Spleen (tissue), 13 donors: ENCODE measurements at places on chromosomes 16 and 17. TPM values are rescaled to one million over a fixed set of nuclear protein-coding genes. Genes with fewer than 3 reads are reported as not detected.

DNA sequence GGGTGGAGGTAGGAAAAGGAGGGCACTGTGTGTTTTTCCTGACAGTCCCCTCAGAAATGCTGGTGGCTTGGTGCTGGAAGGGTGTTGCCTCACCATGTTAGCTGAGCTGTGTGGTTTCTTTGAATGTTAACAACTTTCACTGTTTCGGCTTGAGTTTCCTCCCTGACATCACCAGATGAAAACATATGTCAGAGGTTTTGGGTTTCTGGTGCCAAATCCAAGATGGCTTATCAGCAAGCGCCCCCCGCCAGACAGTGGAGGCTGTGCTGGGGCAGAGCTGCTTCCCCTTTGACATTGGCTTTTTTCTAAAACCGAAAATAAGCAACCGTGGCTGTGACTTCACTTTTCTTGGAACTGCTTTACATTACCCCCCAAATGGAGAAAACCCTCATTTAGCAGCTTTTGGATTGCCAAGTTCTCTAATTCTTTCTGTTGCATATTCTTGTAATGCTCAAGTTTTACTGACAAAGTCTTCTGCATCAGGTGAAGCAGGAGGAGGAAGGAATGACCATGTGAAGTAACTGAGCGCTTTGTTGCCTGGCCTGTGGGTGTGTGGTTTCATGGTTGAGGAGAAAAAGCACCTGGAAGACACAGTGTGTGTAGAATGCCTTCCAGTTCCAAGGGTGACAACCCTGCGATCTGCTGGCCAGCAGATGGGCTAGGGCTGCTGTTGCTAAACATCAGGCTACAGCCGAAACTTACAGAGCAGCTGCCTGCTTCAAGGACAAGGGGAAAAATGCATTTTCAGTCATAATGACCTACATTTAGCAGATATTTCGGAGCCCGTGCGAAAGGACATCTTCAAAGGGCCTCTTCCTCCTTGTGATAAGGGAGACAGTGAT, 9.7 kb downstream of the RMI2 start:
- peak; percentile 88 for DNase-seq
- no peaks in the 10 kb centered on the region for H3K36me3 ChIP-seq
- H3K27me3 ChIP-seq = peaks cover 15% of the 10 kb centered on the region
- peak overlapping the region; percentile 37 for H3K27ac ChIP-seq

The UTS2R gene
- not detected for total RNA-seq

The WNK4 gene
- 0.52 TPM for total RNA-seq

DNA sequence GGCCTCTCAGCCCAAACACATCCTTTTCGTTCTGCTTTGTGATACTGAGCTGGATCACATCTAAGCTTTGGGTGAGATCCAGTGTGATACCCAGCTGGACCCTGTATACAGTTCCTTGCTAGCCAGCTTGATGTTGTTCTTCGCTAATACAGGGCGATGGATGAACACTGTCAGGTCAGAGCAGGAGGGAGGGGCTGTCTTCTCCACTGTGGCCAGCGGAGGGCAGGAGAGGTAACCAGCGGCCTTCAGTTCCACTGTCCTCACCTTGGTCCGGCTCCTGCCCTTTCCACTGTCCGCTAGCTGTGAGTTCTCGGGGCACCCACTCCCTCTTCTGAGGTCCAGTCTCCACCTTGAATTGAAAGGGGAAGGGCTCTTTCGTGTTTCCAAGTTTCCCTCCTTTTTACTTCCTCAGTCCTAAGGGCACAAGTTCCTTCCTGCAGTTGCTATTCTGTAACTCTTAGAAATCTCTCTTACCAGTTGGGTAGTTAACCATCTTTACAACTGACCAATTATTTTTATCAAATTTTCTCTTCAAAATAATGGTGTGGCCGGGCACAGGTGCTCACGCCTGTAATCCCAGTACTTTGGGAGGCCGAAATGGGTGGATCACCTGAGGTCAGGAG, 3.0 kb upstream of the ZNF213 start:
- DNase-seq = no peak
- no peaks in the 10 kb centered on the region for H3K27me3 ChIP-seq
- H3K4me3 ChIP-seq = no peak overlapping the region
- H3K4me1 ChIP-seq = peaks cover 65% of the 10 kb centered on the region

The NOD2 gene
- 16.1 TPM for total RNA-seq

The TP53TG3F gene
- total RNA-seq = not detected

- peaks cover 31% of the 10 kb centered on the region for H3K4me1 ChIP-seq
- H3K4me3 ChIP-seq = no peak overlapping the region
- H3K36me3 ChIP-seq = peaks cover 18% of the 10 kb centered on the region
Observed at GRCh38 chr16:525123-525519, 2.4 kb upstream of the CAPN15 start.

The FOXN1 gene
- total RNA-seq = not detected

The COL1A1 gene
- 43.0 TPM for total RNA-seq

GRCh38 chr17:76151896-76152454, 10.9 kb upstream of the FOXJ1 start:
- peak overlapping the region; percentile 57 for H3K27ac ChIP-seq
- peak; percentile 60 for DNase-seq
- H3K4me1 ChIP-seq = peaks cover 11% of the 10 kb centered on the region
- H3K36me3 ChIP-seq = no peaks in the 10 kb centered on the region
- no peak overlapping the region for H3K4me3 ChIP-seq
- H3K27me3 ChIP-seq = no peaks in the 10 kb centered on the region

DNA sequence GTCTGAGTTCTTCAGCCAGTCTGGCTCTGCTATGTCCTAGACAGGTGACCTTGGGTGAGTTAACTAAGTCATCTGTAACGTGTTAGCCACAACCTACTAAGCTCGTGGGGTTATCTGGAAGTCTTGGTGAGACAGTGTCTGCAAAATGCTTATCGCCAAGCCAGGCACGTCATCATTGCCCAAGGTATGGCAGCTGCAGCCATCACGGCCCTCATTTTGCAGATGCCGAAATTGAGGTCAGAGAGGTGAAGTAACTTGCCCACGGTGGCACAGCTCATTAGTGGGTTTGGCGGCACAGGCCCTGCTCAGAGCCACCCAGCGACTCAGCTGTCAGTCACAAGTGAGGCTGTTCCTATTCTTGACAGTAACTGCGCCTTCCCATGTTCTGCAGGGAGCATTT, 79.8 kb downstream of the CMIP start:
- no peak overlapping the region for H3K4me3 ChIP-seq
- peak; percentile 70 for DNase-seq
- H3K27ac ChIP-seq = peak overlapping the region; percentile 10
- no peaks in the 10 kb centered on the region for H3K27me3 ChIP-seq
- no peaks in the 10 kb centered on the region for H3K36me3 ChIP-seq

The PROCA1 gene
- 8.5 TPM for total RNA-seq
